ENCODE measurements at places on chromosomes 2 and 18.

- H3K27me3 ChIP-seq = no peaks in the 10 kb centered on the region
- no peaks in the 10 kb centered on the region for H3K4me1 ChIP-seq
- no peak overlapping the region for H3K4me3 ChIP-seq
These were observed 72.7 kb upstream of the OTOS start for GRCh38 chr2:240213226-240213475.

DNA sequence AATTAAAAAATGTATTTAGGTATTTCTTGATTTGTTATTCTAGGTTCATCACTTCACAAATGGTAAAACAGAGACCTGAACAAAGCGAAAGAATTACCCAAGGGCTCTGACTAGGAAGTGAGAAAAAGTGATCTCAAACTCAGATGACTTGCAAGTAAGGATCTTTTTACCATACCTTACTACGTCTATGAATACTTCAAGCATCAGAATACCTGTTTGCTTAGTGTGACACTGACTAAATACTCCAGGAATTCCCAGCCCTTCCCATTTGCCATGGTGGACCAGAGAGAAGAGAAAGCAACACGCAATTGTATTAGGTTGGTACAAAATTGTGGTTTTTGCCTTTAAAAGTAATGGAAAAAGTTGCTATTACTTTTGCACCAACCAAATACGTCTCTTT is 35.8 kb upstream of the FIGN start:
- no peak overlapping the region for H3K27ac ChIP-seq
- H3K4me3 ChIP-seq = no peak overlapping the region
- H3K36me3 ChIP-seq = no peaks in the 10 kb centered on the region
- H3K4me1 ChIP-seq = peaks cover 14% of the 10 kb centered on the region

DNA sequence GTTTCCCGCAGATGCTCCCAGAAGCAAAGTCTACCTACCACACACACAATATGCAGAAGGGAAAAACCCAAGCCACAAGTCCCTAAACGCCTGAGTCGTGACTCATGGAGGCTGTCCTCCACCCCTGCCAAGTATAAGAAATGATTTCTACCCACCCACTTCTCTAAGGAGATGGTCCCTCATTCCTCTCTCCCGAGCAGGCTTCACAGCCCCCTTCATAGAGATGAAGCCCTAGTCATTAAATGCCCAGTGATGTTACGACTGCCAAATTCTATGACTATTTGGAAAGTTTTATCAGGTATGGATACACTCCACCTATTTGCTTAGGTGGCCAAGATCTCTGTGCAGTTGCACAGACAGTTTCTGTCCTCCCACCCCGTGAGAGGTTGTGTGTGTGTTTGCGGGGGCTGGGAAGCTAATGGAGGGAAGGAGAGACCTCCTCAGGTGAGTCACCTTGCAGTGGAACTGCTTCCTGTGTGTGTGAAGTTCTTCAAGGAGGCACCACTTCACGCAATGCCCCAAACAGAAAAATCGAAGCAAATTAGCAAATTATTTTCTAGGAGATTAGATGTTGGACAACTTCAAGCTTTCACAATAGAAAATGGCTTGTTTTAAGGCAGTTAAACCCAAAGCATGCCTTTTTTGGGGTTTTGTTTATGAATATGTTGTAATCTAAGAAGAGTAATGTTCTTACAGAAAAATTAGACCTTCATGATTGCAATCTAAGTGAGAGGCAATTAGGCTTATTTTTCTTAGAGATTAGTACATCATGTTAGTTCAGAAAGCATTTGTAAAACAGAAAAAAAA is 175.2 kb downstream of the TGIF1 start:
- H3K4me1 ChIP-seq = peaks cover 41% of the 10 kb centered on the region
- no peaks in the 10 kb centered on the region for H3K36me3 ChIP-seq
- peak overlapping the region; percentile 22 for H3K4me3 ChIP-seq
- DNase-seq = no peak
- H3K27ac ChIP-seq = peak overlapping the region; percentile 89
- no peaks in the 10 kb centered on the region for H3K27me3 ChIP-seq

DNA sequence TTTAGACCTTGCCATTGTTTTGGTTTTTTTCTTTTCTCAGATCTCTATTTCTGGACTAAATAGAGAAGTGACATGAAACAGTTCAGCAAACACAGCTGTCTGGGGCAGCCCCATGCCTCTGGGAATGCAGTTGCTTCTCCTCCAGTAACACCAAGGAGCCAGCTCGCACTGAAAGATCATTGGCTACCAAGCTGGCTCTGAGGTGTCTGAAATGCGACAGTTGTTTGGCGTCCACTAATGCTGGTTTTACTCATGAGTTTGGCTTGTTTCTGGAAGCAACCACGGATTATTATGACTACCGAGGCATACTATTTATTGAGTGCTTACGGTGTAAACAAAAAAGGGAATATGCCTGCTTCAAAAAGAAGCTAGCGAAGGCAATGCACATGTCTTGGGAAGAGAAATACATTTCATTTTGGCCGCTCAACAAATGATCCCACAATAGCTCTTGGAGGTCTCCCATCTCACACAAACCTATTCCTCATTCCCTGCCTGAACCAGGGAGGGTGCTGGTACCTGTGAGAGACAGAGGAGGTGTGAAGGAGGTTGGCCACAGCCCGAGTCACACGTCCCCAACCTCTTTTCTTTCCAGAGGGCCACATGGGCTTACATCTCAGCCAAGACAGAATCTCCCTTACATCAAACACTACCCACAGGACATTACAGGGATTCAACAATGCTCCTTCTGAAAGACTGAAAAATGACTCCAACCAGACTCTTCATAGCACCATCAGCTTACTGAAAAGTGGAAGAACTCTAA is 37.5 kb upstream of the NEB start:
- no peak for DNase-seq
- H3K4me3 ChIP-seq = no peak overlapping the region
- H3K36me3 ChIP-seq = no peaks in the 10 kb centered on the region
- H3K27me3 ChIP-seq = no peaks in the 10 kb centered on the region
- no peak overlapping the region for H3K27ac ChIP-seq

DNA sequence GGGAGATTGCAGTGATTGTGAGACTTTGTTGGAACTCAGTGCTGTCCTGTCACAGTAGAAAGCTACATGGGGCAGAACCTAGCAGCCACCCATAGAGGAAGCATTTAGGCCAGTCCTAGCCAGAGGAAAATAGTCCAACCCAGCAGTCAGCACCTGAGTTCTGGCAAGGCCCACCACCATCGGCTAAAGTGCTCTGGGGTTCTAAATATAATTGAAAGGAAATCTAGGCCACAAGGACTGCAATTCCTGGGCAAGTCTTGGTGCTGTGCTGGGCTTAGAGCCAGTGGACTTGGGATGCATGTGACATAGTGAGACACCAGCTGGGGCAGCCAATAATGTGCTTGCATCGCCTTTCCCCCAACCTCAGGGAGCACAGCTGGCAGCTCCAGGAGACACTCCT is 28.9 kb upstream of the ACTR2 start:
- H3K27me3 ChIP-seq = no peaks in the 10 kb centered on the region
- H3K4me1 ChIP-seq = no peaks in the 10 kb centered on the region
- no peak for DNase-seq
- no peaks in the 10 kb centered on the region for H3K36me3 ChIP-seq
- no peak overlapping the region for H3K4me3 ChIP-seq
- H3K27ac ChIP-seq = no peak overlapping the region

DNA sequence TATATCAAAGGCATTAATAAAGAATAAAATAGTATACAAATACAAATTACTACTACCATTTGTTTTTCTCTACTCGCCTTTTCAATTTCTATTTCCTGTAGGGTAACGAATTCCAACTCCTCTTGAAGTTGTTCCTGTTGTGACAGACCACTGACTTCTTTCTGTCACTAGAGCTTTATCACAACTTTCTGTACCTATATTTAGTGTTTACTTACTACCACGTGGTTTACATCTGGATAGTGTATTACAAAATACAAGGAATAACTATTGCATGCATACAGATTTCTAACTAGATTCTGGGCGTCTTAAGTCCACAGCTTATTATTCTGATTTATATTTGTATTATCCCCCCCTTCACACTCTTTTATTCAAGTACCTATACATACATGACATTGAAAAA is 22.3 kb downstream of the NBAS start:
- H3K36me3 ChIP-seq = peaks cover 42% of the 10 kb centered on the region
- no peaks in the 10 kb centered on the region for H3K27me3 ChIP-seq
- H3K4me3 ChIP-seq = no peak overlapping the region
- no peak overlapping the region for H3K27ac ChIP-seq

- no peak for DNase-seq
- H3K4me1 ChIP-seq = no peaks in the 10 kb centered on the region
- no peaks in the 10 kb centered on the region for H3K27me3 ChIP-seq
- no peaks in the 10 kb centered on the region for H3K36me3 ChIP-seq
- H3K4me3 ChIP-seq = no peak overlapping the region
These were observed 339.9 kb upstream of the SOX11 start for GRCh38 chr2:5352286-5352685.

DNA sequence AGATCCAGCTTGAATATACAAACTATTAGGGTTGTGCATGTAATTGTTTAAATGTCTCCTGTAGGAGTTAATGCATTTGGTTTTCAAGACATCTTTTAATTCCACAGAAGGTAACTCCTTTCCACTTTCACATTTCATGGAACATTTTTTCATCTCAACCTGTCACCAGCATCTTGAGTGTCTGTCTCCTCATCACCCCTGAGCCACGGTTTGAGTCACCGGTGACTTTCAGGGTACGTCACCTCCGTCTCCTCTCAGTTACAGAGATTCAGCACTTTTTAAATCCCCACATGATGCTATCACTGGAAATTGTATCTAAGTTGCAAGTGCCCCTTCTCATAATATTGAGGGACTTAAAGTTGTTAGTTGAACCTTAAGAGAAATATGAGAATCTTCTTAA is 25.3 kb downstream of the GPR55 start:
- no peak for DNase-seq
- H3K4me1 ChIP-seq = peaks cover 8% of the 10 kb centered on the region
- no peaks in the 10 kb centered on the region for H3K36me3 ChIP-seq
- no peak overlapping the region for H3K4me3 ChIP-seq
- no peaks in the 10 kb centered on the region for H3K27me3 ChIP-seq

GRCh38 chr2:225165052-225165451 is 122.8 kb upstream of the DOCK10 start:
- H3K27me3 ChIP-seq = no peaks in the 10 kb centered on the region
- H3K4me1 ChIP-seq = no peaks in the 10 kb centered on the region
- no peak overlapping the region for H3K4me3 ChIP-seq
- no peaks in the 10 kb centered on the region for H3K36me3 ChIP-seq
